ENCODE measurements at places on chromosomes 12 and 14.

DNA sequence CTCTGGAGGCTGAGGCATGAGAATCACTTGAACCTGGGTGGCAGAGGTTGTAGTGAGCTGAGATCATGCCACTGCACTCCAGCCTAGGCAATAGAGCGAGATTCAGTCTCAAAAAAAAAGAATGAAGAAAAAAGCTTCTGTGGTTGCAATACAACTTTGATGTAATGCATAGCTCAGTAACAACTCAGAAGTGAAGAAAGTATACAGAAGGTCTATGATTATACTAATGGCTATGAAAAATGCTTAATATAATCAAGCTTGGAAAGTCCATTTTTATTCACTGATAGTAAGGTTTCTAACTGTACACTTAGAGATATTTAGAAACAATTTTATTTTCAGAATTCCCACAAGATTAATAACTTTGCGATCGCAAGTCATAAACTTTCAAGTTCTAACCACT lies 88.2 kb upstream of the FRMD6 start:
- no peak for DNase-seq
- no peak overlapping the region for H3K4me3 ChIP-seq
- H3K27me3 ChIP-seq: no peaks in the 10 kb centered on the region
- peaks cover 16% of the 10 kb centered on the region for H3K4me1 ChIP-seq
- no peak overlapping the region for H3K27ac ChIP-seq

GRCh38 chr12:8609061-8609570 lies 3.5 kb downstream of the AICDA start:
- H3K4me1 ChIP-seq: peaks cover 8% of the 10 kb centered on the region
- no peaks in the 10 kb centered on the region for H3K36me3 ChIP-seq
- H3K27me3 ChIP-seq: peaks cover 10% of the 10 kb centered on the region
- peak overlapping the region; percentile 58 for H3K4me3 ChIP-seq
- H3K27ac ChIP-seq: no peak overlapping the region

DNA sequence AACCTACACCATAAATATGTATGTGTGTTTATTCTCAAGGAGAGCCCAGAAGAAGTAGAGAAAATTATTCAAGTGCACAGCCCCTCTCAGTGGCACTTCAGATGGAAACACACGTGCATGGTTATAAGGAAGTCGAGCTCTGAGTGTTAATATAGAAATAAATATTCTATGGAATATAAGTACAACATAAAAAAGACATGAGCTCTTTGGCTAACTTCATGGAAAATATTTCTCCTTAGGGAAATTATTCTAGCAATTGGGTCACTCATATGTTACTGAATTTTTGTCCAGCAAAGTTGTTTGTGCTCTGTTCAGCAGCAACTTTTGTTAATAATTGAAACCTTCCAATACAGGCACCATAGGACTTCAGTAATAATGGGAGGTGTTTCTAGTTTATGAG lies 939.0 kb downstream of the LRFN5 start:
- H3K4me3 ChIP-seq: no peak overlapping the region
- H3K4me1 ChIP-seq: no peaks in the 10 kb centered on the region
- DNase-seq: no peak
- H3K36me3 ChIP-seq: no peaks in the 10 kb centered on the region

GRCh38 chr12:68667291-68667690 lies 19.5 kb upstream of the NUP107 start:
- no peak overlapping the region for H3K27ac ChIP-seq
- no peaks in the 10 kb centered on the region for H3K27me3 ChIP-seq
- no peak overlapping the region for H3K4me3 ChIP-seq

DNA sequence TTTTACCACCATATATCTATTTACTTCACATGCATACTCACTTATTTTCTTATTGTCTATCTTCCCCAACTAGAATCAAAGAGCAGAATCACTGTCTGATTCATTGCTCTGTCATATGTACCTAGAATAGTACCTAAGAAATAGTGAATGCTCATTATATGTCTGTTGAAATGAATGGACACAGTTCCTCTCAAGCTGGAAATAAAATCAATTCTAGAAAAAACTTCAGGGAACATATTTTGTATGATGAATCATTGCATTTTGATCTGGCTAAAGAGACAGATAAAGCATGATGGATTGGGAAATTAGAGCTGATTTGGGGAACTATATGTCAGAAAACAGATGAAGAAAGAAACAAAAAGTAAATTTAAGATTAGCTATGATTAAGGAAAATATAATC lies 623.3 kb downstream of the C12orf50 start:
- no peak overlapping the region for H3K27ac ChIP-seq
- H3K4me1 ChIP-seq: peaks cover 2% of the 10 kb centered on the region
- H3K4me3 ChIP-seq: no peak overlapping the region
- no peaks in the 10 kb centered on the region for H3K36me3 ChIP-seq

GRCh38 chr14:52863334-52863700 lies 71.9 kb upstream of the GNPNAT1 start:
- peak overlapping the region; percentile 95 for H3K27ac ChIP-seq
- peaks cover 32% of the 10 kb centered on the region for H3K36me3 ChIP-seq
- H3K4me3 ChIP-seq: no peak overlapping the region
- H3K27me3 ChIP-seq: no peaks in the 10 kb centered on the region
- peaks cover 47% of the 10 kb centered on the region for H3K4me1 ChIP-seq

- no peak overlapping the region for H3K27ac ChIP-seq
- no peaks in the 10 kb centered on the region for H3K4me1 ChIP-seq
- no peaks in the 10 kb centered on the region for H3K27me3 ChIP-seq
- no peak overlapping the region for H3K4me3 ChIP-seq
- no peak for DNase-seq
These were observed 564.8 kb downstream of the VRK1 start for GRCh38 chr14:97361958-97362357.

GRCh38 chr14:70901269-70901668 lies 6.0 kb upstream of the PCNX1 start:
- peaks cover 48% of the 10 kb centered on the region for H3K4me1 ChIP-seq
- peak overlapping the region; percentile 94 for H3K27ac ChIP-seq
- DNase-seq: no peak
- no peaks in the 10 kb centered on the region for H3K27me3 ChIP-seq

DNA sequence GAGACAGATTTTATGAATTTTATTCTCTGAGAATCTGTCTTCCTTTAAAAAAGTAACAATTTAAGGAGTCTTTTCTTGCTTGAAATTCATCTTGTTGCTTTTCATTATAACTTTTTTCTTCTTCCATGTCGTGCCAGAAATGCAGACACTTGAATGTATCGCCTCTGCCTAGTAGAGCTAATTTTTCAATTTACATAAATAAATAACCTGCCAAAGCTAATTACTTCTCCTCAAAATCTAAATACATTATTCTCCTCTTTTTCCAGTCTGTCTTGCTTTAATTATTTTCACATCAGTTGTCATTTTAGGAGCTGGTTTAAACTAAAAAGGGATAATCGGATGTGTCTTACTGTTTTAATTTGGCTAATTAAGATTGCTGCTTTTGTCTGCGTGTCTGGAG lies 711.1 kb upstream of the SEL1L start:
- no peaks in the 10 kb centered on the region for H3K36me3 ChIP-seq
- no peak overlapping the region for H3K27ac ChIP-seq
- no peaks in the 10 kb centered on the region for H3K27me3 ChIP-seq
